ENCODE measurements at places on chromosomes 5 and 9.

GRCh38 chr9:98807070-98807813, at the start of gene GALNT12:
Gene GALNT12, plus strand, starts transcription at chr9:98807670. Its CDS starts 29 bp downstream, at chr9:98807699.
- no peak for DNase-seq

DNA sequence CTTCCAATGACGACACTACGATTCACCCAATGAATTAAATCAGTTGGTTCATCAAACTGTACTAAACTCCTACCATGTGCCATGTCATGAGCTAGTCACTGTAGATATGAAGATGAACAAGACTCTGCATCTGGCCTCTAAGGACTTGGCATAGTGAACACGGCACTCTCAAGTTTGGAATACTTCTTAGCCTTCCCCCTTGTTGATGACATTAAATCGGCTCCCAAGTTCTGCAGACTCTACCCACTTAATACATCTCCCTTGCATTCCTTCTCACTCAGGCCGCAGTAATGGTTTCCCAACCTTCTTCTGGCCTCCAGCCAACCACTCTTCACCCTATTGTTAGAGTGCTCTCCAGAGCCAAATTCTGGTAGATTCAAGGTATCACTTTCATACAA, 184.7 kb downstream of the MAPKAP1 start:
- DNase-seq = no peak

DNA sequence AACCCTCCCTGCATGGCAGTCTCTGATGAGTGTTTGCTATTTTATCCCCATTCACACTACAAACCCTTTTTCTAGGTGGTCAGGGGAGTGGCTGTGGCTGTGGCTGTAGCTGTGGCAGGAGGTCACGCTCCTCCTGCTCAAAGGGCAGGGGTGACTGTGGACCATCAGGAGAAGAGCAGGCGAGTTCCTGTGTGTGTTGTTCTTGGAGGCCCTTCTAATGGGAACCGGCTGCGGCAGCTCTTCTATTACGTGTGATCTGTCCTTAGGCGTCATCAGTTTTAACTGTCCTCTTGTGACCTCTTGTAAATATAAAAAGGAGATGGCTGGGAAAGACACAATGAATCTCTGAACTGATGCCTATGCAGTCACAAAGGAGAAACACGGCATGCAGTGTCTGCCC, 65.1 kb downstream of the ANKH start:
- no peak for DNase-seq

DNA sequence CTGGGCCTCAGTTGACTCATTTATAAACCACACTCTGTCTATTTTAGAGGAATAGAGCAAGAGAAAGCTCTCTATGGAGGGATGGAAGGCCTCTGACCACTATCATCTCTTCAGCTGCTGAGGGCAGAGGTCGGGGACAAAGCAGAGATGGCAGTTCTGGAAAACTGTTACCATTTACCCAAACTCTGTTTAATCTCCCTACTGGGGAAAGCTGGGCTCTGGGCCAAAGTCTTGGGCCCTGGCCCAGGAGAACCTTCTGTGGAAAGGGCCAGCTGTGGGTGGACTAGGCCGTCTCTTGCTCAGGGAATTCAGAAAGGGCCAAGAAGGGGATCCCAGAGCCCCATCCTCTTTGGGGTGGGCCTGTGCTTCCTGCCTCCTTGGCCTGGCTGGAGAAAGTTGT, 100.0 kb downstream of the PSD2 start:
- no peak for DNase-seq

DNA sequence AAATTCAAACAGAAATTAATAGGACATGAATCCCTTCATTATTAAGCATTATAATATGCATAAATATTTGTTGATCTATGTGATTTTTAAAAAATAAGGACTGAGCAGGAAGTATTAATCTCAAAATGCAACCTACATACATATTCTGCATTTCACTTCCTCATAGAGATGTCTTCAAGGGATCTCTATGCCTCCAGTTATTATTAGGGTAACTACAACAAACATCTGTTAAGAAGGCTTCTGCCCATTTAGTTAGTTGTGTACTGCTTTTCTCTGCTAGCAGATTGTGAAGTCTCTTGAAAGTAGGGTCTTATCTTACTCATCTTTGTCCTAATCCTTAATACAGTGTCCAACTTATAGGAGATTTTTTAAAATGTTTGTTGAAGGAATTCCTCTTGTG, 414.1 kb downstream of the ACTL7B start:
- DNase-seq = no peak

DNA sequence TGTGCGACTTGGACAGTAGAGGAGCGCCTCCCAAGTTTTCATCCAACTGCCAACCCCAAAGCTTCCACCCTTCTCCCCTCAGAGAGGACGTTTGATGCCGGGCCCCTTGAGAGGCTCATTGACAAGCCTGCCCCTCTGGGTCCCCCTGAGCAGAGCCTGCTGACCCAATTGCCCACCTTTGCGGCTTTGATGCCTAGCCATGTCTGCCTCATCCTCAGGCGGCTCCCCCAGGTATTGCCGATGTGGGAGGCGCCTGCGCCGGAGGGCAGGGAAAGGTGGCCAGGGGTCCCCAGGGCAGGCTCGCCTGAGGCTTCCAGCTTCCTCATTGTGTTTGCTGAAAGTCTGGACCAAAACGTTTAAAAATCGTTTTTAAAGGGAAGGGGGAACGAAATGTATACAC, 1.4 kb downstream of the ODF2 start:
- no peak for DNase-seq
